Pancreas (tissue), 10 donors: ENCODE measurements at places on chromosomes 6 and 20. TPM values are rescaled to one million over a fixed set of nuclear protein-coding genes. Genes with fewer than 3 reads are reported as not detected.

DNA sequence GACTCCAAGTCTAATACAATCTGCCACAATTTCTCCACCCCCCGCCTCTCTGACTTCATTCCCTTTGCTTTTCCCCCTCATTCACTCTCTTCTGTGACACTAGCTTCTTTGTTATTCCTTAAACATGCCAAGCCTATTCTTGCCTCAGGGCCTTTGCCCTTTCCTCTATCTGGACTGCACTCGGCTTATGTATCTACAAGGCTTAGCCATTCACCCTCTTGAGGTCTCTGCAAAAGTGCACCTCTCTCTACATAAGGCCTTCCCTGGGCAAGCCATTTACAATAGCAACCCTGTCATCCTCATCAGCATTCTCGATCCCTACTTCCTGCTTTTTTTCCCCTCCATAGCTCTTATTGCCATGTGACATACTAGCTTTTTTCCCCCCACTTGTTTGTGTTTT lies 168.9 kb downstream of the PDSS2 start:
- no peak for DNase-seq

GRCh38 chr20:63268671-63269439 lies 3.8 kb upstream of the ARFGAP1 start:
- DNase-seq = no peak

DNA sequence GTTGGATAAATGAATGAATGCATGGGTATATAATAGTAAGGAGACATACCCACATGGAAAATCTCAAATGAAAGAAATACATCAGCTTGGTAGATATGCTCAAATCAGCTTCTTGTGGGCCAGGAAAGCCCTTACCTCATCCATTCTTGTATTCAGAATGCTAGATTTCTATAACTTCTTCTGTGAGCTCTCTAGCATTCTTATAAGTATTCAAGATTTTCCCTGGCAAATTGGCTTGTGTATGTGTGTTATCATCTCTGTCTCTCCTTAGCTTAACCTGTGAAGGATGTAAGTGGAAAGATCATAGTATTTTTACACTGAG lies 100.8 kb downstream of the OR2B2 start:
- DNase-seq = no peak

DNA sequence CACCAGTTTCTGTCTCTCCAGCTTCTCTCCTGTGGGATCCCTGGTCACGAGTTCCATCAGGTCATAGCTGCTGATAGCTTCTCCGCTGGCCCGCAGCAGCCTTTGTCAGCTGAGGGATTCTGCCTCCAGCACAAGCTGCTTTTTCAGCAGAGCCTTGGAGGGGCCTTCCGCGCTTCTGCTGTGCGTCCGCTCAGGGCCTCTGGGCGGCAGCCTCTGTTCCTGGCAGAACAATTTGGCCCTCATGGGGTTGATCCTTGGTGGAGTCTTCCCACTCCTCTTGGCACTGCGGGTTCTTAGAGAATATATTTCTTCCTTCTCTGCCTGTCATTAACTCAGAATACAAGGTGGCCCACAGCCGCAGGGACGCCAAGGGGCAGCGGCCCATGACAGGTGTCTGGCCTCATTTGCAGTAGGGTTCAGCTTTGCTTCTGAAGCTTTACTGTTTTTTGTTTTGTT lies 158.8 kb downstream of the DTNBP1 start:
- no peak for DNase-seq

- no peak for DNase-seq
Measured at GRCh38 chr6:122048570-122048969, 350.9 kb upstream of the HSF2 start.

- DNase-seq = no peak
Measured at GRCh38 chr20:44979090-44979621, 12.8 kb downstream of the STK4 start.

DNA sequence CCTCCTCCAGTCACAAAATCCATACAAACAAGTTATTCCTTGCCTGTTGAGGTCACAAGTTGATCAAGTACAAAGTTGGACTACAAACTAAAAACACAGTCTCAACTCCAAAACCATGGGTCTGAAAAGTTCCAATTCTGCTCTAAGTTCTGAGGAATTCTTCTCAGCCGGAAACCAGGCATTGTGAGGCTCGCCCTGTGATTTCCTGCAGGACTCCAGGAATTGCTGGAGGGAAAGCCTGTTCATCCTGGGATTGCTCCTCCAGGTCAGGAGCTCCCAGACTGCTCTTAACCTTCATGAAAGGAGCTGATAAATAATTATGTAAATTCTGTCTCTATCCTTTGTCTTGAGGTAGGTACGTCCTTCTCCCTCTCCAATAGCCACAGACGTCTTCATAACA lies 8.5 kb downstream of the TRAM2 start:
- no peak for DNase-seq

DNA sequence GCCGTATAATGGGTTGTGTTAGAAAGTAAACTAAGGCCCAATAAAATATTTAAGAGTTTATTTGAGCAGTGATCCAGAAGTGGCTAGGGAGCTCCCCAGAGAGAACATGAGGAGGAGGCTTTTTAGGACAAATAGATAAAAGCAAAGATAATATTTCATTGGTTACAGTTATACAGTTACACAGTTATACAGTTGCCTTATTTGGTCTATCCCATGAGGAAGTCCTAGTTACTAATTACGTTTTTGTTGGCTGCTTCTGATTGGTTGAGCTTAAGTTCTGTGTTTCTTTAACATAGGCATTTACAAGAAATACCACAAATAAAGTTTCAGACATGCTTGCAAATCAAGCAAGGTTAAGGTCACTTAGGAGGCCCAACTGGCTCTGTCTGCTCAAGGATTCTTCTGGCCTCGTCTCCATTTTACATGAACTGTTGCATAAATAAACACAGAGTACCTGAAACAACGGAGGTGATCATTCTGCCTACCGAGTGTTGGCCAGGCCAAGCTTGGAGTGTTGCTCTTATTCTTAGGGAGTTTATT lies 7.0 kb downstream of the UBD start:
- DNase-seq = no peak

DNA sequence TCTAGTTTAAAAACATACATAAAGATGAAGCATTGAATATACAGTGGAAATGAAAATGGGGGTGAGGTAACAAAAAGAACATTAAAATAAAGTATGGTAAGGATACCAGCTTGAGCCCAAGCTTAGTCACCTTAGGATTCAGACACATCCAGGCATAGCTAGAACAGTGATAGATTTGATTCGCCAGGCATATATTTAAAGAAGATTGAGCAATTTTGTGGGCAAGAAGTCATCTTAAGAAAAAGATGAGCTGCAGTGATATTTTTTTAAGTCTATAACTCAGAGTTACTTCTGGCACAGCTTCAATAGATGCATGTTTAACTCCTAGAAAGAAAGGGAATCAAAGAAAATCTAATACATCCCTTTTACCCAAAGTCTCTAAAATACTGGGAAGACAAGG lies 97.9 kb downstream of the BMP5 start:
- no peak for DNase-seq

GRCh38 chr6:14283600-14284235 lies 166.1 kb downstream of the CD83 start:
- DNase-seq = no peak

DNA sequence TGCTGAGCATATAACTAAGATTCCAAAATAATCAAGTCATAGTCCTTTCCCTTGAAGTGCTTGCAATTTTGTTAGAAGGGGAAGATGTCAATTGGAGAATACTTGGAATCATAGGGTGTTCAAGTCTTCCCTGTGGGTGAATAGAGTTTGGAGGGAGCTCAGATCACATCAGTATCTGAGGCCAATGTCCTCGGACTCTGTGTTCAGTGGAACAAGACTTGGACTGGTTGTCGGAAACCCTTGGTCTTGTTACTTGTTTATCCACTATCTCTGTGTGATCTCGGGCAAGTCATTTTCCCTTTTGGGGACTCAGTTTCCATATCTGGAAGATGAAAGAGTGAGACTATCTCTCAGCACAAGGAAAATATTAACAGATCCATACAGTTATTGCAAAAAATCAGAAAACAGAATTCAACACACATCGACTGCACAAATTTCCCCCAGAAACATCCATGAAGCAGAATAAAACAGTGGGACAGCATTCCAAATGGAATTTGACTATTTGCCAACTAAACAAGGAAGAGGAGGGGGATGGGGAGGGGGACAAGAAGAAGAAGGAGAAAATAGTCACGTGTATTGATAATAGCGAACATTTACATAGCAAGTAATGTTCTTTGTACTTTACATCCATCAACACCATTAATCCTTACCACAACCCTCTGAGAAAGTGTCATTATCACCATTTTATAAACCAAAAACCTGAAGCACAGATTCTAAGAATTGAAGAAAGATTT lies 3.9 kb upstream of the EDEM2 start:
- no peak for DNase-seq

- DNase-seq = no peak
Measured at GRCh38 chr6:30500421-30501355, 11.4 kb downstream of the HLA-E start.

DNA sequence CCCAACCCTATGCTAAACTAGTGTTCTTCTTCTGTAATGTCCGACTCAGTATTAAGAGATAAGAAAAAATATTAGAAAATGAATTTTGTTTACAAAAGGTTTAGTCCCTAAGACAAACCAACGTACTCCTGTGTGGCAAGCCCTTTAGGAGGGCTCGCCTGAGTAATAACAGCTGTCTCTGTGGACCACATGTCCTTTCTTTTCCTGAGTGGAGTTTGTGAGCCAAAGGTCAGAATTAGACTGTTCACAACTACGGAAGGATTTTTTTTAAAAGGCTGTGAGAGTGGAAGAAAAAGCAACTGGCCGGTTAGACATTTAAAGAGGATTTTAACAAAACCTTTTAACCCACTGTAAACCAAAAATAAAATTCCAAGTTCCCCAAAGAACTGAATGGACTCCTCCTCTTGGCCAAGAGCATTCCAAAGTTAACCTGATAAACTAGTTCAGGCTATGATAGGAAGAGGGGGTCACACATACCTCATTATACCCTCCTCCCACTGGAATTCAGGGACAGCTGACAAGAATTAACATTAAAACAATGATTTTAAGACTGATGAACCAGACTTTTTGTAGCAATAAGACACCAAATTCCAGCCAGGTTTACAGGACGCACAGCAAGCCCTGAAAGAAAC lies 43.5 kb downstream of the FAM184A start:
- DNase-seq = no peak

The DSP gene
- total RNA-seq = 112 TPM

The POPDC3 gene
- total RNA-seq = 0.35 TPM

The CD93 gene
- total RNA-seq = 4.5 TPM

The ACSS1 gene
- total RNA-seq = 42.1 TPM

The CRYBG1 gene
- 4.9 TPM for total RNA-seq

The METTL24 gene
- 1.0 TPM for total RNA-seq

The SAPCD1 gene
- 0.62 TPM for total RNA-seq

The IPCEF1 gene
- total RNA-seq = 3.2 TPM
